NCI-H748 treated with DMSO at 0.1 percent for 48 hours (cell line): ENCODE measurements at places on chromosomes 3 and 15.

DNA sequence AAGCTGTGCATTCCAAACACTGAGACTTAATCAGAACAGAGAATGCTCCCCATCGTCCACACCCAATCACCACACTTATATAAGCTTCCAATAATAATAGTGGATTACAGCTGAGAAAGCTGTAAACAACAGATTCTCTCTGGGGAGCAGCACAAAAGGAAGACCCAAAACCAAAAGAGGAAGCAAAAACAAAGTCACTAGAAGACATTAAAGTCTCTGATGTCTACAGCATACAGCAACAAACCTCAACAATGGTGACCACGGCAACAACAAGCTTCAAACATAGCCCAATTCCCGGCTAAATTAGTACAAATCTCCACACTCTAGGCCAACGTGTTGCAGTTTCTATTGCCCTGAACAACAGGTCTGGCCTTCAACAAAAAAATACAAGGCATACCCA lies 37.7 kb downstream of the ZDHHC23 start:
- DNase-seq: no peak

GRCh38 chr3:15479400-15480224 lies 41.9 kb downstream of the COLQ start:
- no peak for DNase-seq

- no peak for DNase-seq
These were observed 80.7 kb downstream of the MBNL1 start for GRCh38 chr3:152349392-152349791.

GRCh38 chr15:62907275-62907674 lies 135.3 kb upstream of the TPM1 start:
- no peak for DNase-seq

GRCh38 chr3:149020196-149020838 lies 29.0 kb downstream of the GYG1 start:
- DNase-seq: no peak

DNA sequence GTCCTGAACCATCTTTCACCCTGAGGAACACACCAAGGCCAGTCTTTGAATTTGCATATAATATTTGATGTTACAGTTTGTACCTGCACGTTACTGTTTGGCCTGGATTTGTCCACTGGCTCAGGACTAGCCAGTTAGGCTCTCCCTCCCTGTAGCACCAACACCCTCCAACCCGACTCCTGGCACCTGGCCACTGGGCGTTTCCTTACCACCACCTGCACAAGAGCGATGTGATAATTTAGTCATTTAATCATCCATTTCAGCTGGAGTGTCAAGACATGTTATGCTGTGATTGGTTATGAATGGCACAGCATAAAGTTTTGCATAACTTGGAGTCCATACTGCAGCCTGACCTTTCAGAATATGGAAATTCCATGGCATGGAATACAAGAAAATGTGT lies 242.4 kb downstream of the KCNMB2 start:
- peak; percentile 49 for DNase-seq

DNA sequence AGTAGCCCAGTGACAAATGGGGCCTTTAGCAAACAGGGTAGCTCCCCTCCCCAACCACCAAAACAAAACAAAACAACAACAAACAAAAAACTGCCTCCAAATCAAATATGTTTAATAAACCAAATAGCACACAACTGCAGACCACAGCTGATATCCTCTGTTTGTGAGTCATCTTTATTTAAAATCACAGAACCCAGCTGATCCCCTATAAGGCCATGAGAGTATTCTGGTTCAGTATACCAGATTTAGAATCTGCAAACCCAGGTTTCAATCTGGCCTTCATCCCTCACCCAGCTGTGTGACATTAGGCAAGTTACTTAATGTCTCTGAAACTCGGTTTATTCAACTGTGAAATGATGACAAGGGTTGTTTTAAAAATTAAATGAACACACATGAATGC lies 124.5 kb downstream of the SUCLG2 start:
- DNase-seq: no peak

DNA sequence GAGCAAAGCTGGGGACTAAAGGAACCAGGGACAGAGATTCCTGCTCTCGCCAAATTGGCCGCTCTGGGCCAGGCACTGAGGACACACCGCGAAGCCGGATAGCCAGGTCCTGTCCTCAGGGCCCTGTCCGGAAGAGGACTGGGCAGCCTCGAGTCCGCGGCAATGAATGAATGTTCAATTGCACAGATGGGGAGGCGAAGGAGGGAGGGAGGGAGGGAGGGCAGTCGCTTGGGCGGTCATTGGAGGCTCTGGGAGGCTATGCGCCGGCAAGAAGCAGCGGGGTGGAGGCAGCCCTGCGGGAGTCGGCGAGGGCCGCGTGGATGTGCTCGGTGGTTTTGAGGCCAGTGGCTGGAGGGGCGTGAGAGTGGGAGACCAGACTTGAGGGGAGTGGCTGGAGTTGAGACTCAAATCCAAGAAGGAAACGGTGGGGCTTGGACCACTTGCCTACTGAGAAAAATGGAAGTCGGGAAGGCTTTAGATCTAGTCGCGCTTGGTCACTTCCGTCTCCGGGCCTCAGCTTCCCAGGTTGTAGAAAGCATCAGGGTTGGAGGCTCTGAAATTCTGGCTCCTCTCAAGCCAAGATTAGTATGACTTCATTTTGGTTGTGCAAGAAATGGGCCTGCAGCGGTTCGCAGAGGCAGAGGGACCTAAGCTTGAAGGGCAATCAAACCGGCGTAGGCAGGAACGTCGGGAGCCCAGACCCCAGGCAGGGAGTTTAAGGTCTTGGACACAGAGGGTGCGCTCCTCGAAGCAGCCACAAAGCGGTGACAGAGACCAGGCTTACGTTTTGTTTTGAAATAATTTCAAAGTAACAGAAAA lies 21.1 kb upstream of the PLXND1 start:
- DNase-seq: peak; percentile 56

GRCh38 chr3:71402911-71403310 lies 180.6 kb downstream of the FOXP1 start:
- DNase-seq: no peak

DNA sequence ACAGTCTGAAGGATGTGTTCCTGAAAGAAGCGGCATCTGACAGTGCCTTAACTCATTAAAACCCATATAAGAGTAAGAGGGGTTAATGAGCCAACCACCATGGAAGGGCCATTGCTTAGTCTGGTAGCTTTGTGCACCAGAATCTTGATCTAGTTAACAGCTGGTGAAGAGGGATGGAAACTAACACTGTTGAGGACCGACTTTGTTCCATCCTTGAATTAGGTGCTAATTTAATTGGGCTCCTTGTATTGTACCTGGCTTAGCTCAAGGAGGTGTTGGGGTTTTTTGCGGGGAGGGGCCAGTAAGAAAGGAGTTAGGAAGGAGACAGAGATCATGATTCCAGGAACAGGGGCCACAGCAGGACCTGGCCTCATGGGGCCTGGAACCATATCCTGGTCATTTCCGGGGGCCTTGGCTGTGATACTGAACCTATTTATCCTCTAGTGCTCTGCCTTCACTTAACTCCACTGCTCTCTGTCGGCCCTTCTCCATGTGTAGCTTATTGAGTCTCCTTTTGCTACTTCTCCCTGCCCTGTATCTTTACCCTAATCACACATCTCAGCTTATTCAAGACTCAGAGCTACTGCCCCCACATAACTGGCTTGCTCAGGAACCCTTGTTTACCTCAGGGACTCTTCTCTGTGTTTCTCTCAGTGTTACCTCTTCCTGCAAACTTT lies 93.0 kb downstream of the RPL22L1 start:
- DNase-seq: no peak

- no peak for DNase-seq
These were observed 696.3 kb upstream of the UBE2E2 start for GRCh38 chr3:22506871-22507270.

DNA sequence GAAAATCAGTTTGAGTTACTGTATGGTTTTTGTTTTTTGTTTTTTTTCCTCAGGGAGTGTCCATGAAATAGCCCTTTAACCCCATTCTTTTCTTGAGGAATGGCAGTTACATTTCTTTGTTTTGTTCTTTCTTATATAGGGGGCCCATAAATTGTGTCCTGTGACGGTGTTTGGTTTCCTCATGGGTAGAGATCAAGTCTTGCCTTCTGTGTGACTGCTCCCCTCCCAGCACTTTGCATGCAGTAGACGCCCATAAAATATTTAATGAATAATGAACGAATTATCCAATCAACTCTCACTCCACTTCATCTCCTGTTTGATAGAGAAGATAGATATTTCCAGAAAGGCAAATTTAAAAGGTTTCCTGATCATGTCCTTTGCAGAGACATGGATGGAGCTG lies 78.1 kb downstream of the CADPS start:
- DNase-seq: no peak

- no peak for DNase-seq
These were observed 201.1 kb upstream of the ARRDC4 start for GRCh38 chr15:97759363-97759762.

GRCh38 chr15:60362321-60363086 lies 35.3 kb downstream of the ANXA2 start:
- DNase-seq: no peak

DNA sequence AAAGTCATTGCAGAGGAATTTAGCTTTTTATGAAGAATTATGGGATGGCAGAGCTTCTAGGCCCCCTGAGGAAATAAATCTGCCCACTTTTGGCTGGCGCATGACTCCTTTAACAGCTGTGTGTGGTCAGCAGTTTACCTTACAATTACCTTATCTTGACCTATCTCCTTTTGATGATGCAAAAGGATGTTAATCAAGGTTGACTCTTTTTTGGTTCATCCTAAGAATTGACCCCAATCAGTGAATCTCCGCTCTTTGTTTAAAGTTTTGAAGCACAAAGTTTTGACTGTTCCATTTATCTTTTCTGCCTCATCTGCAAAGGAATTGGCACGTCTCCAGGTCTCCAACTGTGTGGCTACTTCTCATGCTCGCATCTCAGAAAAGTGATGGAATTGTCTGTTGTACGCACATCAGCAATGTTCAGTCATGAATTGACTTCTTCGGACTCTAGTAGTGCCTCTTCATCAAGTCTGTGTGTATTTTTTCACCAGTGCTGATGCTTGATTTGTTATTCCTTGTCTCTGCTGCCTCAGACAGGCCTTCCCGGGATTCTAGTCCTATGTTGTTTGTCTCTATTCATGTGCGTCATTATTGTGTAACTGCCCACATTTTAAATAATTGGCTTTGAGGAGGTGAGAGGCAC lies 196.2 kb upstream of the CFAP20DC start:
- DNase-seq: peak; percentile 26

- DNase-seq: no peak
These were observed 23.3 kb downstream of the NEK11 start for GRCh38 chr3:131050001-131050400.

- DNase-seq: no peak
These were observed 3.7 kb downstream of the CHRNA3 start for GRCh38 chr15:78617076-78617475.

- no peak for DNase-seq
These were observed 40.6 kb downstream of the MYO5C start for GRCh38 chr15:52255008-52255407.

- no peak for DNase-seq
These were observed 65.9 kb upstream of the TMEM108 start for GRCh38 chr3:132972333-132972732.

DNA sequence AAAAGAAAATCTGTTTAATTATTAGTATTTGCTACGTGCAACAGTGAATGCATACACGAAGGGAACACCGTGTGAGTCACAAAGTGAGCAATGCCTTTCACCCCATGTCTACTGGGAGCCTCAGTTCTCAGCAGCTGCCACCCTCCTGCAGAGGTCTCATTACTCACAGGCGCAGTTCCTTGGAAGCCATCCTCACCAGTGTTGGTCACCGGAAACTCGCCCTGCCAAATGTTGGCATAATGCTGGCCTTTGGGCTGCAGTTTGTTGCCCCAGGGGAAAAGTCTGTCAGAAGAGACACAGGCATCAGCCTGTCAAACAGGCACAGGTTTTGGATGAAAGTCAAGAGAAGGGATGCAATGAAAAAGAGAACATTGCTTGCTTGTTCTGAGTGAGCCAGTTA lies 50.1 kb downstream of the SUMF1 start:
- no peak for DNase-seq

DNA sequence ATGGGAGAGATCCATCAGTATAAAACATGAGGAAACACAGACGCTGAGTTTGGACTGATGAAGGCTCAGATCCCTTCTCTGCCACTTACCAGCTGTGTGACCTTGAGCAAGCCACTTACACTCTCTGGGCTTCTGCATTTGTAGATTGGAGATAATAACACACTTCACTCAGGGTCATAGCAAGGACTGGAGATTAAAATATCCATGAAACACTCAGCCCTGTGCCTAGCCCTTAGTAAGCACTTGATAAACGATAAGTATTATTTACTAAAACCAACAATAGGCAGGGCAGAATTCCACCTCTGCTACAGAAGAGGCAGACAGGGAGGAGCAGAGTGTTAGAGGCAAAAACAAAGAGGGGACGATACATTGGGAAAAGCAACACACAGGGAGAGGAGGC lies 420.5 kb upstream of the WNT5A start:
- DNase-seq: no peak

DNA sequence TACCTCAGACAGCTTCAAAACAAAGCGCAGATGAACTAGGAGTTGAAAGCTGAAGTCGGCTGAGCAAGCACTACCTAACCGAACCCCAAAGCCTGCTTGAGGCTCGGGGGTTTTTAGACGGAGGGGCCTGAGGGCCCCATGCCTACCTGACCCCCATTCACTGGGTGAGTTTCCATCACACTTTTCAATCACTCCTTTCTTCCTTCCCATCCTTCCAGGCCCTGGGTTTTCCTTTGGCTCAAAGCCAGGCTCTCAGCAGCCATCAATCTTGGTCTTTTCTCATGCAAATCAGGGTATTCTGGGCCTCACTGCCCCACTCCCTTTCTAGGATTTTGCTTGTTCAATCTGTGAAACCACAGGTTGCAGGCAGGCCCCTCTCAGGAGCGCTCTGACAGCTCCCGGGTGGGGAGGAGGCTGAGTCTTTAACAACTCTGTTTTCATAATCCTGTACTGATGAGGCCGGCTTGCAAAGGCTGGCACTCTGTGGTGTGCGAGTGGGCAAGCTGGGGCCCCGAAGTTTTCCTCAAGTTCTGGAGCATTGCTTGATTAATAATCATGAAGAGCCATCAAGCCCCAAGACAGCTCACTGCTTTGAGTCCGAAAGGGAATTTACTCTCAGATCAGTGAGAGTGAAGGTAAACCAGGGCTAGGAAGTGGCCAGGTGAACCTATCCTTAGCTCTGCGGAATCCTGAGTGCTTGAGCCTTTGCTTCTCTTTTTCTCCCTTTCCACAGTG lies 97.6 kb downstream of the FRMD4B start:
- DNase-seq: peak; percentile 39
